ENCODE measurements at places on chromosomes 1 and 21.

GRCh38 chr1:83034851-83035250 lies 964.1 kb downstream of the TTLL7 start:
- no peak for DNase-seq

DNA sequence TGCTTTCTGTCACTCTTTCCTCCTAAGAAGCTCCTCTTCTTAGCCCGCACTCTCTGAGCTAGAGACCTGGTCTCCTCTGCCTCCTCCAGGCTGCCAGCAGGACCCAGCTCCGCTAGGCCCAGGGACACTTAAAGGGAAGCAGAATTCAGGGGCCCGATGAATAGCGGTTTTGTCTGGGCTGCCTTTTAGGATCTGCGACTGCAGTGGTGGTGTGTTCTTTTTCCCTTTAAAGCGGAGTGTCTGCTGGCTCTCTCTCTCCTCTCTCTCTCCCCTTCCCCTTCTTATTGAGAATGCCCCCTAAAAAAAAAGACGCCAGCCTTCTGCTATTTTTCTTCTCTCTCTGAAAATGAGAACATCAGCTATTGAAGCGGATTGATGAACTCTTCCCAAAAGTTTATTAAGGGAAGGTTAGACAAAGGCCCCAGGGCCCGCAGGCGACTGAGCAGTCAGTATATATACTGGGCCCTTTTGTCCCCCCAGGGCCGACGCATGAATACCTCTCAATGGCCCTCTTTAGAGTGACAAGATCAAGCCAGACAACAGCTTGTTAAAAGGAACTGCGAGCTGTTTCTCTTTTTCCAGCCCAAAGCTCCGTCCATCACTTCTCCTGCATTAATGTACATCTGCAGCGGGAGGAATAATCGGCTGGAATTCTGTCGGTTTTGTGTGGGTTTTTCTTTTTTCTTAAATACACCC lies 27.0 kb downstream of the PAX7 start:
- DNase-seq = no peak

DNA sequence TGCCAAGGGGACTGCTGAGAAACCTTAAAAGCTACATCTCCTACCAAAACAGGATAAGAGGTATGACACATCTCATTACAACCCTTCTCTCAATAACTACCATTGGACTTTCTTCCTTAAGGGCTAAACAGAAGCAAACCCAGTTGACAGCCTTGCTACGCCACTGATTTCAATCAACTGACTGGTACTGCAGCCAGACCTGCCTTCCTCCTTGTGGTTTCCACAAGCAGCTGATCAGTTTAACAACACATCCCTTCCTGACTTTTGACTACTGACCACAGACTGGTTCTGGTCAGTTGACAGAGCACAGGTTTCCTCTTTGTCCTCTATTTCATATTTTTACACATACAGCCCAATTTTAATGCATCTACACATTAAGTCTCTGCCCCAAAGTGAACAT lies 108.8 kb downstream of the ADAMTS1 start:
- DNase-seq = no peak

DNA sequence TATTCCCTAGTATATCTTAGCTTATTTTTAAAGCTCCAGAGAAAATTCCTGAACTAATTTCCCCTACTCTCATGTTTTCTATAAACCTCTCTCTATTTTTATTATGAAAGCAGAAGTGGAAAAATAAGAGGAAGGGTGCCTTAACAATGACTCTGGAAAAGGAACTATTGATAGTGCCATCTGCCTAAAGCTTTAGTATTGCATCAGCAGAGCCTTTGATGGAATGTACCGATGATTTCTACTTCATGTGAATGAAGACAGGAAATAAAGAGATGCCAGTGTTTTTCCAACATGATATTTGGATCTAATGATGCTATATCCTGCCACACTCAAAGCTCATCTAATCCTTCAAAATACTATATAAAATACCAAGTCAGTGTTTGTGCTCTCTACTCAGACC lies 35.1 kb downstream of the TNFSF18 start:
- no peak for DNase-seq

DNA sequence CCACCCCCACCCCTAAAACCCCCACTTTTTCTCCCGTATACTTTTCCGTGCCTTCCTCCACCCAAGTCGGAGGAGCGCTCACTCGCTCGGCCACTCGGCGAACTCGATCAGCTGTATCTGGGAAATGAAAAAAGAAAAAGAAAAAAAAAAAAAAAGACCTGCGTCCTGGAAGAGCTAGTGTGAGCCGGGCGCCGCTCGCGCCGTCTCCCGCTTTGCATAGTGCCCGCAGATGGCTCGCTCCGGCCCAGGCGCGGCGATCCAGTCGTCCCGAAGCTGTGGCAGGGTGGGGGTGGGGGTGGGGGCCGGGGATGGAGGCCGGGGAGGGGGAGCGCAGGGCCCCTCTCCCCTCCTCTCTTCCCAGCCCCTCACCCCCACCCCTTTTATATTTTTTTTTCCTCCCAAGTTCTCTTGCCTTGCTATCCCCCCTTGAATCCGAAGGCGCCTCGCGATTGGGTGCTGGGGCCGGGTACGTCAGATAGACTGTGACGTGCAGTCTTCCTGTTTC lies 299 bp upstream of the PROX1 start:
- no peak for DNase-seq

- DNase-seq = no peak
Observed at GRCh38 chr1:175015243-175015642, 8.0 kb downstream of the MRPS14 start.

DNA sequence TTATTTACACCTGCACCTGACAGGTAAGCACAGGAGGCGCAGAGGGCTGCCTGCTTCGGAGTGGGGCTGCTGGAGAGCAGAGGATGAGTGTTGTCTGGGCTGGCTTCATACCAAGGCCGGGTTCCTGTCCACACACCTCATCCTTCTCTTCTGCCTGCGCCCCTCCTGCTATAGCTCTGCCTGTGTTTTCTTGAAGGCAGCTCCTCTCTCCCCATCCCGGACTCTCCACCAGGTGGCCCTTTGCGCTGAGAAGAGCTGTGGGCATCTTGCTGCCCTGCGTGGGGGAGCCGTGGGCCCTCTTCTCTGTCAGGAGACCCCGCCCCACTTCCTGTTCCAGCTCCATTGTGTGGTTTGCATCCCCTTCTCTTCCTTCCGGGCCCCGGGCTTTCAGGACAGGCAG lies 35.0 kb downstream of the ARHGEF10L start:
- no peak for DNase-seq

- DNase-seq = no peak
Observed at GRCh38 chr1:211991695-211992094, 43.7 kb downstream of the INTS7 start.

- DNase-seq = no peak
Observed at GRCh38 chr1:207959141-207959825, 48.4 kb upstream of the CD34 start.

GRCh38 chr21:39052718-39053117 lies 130.5 kb downstream of the PSMG1 start:
- DNase-seq = no peak

DNA sequence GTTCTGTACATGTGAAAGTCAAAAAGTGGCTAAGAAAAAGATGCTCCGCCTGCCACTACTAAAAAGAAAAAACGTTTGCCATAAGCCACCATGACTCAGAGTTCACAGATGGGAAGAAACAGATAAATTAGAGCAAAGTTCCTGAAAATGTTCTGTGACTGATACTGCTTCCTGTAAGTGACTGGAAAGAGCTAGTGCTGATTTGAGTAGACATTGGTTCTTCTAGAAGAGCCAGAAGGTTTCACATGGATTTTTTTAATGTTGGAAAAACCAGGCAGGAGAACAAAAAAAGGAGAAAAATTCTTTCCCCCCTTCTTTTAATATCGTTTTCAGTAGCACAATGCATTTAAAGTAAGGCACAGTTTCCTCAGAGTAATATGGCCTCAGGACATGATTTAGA lies 221.4 kb downstream of the HLX start:
- no peak for DNase-seq

GRCh38 chr1:240030236-240030635 lies 61.4 kb upstream of the FMN2 start:
- no peak for DNase-seq

DNA sequence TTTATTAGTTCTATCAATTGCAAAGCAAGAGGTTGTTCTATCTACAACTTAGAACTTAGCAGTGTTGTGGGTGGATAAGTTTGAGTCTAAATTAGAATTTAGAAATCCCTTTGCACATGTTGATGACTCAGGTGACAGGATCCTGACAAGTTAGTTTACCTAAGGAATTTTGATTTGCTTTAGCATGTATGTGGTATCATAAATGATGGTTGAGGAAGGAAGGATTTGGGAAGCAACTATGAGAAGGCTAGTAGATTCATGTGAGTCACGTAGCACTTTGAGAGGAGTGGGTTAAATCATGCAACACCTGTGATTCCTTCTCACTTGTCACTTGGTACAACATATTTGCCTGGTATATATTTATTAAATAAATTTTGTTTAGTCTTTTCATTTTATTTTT lies 223.7 kb upstream of the USP25 start:
- DNase-seq = no peak

- DNase-seq = no peak
Observed at GRCh38 chr21:26804895-26805609, 40.2 kb downstream of the ADAMTS1 start.

DNA sequence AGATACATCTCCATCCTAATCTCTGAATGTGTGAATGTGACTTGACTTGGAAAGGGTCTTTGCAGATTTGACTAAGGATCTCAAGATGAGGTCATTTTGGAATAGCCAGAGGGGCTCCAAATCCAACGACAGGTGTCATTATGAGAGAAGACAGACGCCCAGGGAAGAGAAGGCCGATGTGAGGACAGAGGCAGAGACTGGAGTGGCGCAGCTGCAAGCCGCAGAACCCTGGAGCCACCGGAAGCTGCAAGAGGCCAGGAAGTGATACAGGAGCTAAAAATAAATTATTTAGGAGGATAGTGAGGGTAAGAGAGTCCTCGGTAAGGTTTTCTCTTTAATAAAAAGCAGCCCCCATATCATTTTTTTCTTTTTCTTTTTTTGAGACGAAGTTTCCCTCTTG lies 9.7 kb upstream of the AADACL4 start:
- no peak for DNase-seq

GRCh38 chr1:100868364-100868995 lies 26.2 kb downstream of the EXTL2 start:
- no peak for DNase-seq

- no peak for DNase-seq
Observed at GRCh38 chr1:100077531-100077930, 55.2 kb downstream of the SASS6 start.

DNA sequence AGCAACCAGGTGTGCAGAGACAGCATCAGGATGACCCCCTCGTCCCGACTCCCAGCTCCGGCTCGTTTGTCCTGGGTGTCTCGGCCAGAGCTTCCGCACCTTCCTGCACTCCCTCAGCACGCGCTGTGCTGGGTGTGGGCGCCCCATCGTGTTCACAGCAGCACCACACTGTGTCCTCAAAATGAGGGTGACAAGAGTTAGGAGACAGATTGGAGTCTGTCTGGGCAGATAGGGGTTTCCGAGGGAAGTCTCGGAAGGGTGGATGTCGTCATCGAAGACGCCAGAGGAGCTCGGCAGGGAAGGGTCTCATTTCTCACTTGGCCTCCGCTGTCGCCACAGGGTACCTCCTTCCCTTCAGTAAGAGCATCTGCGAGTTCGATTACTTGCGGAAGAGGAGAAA lies 4.1 kb downstream of the CCDC27 start:
- DNase-seq = no peak

GRCh38 chr21:45539046-45539795 lies 3.0 kb downstream of the SLC19A1 start:
- DNase-seq = no peak

DNA sequence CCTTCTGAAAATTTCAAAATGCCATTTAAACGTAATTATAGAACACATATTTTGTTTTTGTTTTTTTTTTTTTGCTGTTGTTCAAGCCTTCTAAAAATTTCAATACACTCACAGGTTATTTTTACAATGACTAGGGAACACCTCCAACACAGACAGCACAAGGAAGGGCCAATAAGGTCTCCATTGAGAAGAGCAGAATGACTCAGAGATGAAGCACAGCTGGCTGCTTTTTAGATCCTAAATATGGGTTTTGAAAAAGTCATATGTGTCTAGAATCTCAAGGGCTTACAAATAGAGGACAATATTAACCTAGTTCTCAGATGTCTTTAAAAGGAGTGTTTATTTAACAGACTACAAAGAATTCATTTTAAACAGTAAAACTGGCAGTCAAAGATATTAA lies 104.6 kb downstream of the NEGR1 start:
- no peak for DNase-seq

GRCh38 chr1:192654591-192655251 lies 18.8 kb downstream of the RGS13 start:
- no peak for DNase-seq

GRCh38 chr1:19800076-19800804 lies 524 bp upstream of the TMCO4 start:
- peak; percentile 42 for DNase-seq

- DNase-seq = no peak
Observed at GRCh38 chr1:75469586-75470173, 141.2 kb downstream of the SLC44A5 start.

- no peak for DNase-seq
Observed at GRCh38 chr21:28975397-28975796, 17.3 kb downstream of the LTN1 start.

GRCh38 chr21:44374601-44375280 lies 21.3 kb downstream of the TRPM2 start:
- DNase-seq = no peak

GRCh38 chr1:14521622-14522021 lies 76.9 kb upstream of the KAZN start:
- DNase-seq = no peak

- no peak for DNase-seq
Observed at GRCh38 chr1:3539707-3540425, 71.4 kb downstream of the MEGF6 start.

DNA sequence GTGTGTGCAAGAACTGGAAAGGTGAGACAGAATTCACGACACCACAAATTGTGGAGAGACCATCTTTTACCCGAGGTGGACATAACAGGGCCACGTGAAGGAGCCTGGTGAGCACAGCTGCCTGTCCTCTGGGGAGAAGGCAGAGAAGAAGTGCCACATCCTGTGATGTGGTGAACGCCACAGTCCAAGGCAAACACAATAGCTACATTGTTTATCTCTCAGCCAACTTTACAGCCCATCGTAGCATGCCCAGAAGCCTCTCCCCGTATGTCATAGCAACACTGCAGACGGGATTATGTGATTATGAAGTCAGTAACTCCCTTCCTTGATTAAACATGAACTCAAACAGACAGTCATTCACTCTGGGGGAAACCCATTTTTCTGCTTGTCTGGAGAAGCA lies 612.2 kb downstream of the SMYD3 start:
- no peak for DNase-seq

- no peak for DNase-seq
Observed at GRCh38 chr1:198241553-198241952, 84.8 kb downstream of the NEK7 start.

- DNase-seq = no peak
Observed at GRCh38 chr21:41235201-41235600, 67.2 kb downstream of the BACE2 start.

DNA sequence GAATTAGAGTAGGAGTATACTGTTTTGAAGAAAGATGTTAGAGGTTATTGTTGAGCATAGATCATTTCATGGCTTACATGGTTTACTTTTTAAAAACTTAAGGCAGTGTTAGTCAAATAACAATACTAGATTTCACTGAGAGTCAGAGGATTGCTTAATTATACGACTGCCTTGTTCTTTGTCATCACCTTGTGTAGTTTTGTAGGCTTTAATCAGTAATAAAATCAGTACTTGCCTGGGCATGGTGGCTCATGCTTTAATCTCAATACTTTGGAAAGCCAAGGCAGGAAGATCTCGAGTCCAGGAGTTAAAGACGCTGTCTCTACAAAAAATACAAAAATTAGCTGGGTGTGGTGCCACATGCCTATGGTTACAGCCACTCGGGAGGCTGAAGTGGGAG lies 41.3 kb upstream of the GPR52 start:
- DNase-seq = no peak
